ENCODE measurements at places on chromosomes 2 and 18.

GRCh38 chr2:165757906-165758675, 36.0 kb downstream of the GALNT3 start:
- no peaks in the 10 kb centered on the region for H3K36me3 ChIP-seq
- no peak for DNase-seq

DNA sequence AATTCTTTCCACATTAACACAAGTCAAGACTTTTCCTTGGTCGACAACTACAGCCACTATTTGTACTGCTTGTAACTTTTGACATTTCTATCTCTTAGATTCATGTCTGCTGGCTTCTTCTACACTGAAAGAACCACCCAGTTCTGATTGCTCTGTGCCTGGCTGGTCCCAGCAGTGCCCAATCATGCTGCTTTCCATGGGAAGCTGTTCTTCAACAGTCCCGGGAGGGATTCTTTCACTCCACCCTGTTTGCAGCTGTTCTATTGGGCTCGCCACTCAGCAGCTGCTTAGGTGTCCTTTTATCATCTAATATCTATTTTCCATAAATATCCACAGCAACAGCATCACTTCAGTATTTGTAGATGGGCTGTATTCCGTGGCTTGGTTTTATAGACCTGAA, 471.1 kb upstream of the SMIM21 start:
- no peaks in the 10 kb centered on the region for H3K4me1 ChIP-seq
- H3K27me3 ChIP-seq: peaks cover 3% of the 10 kb centered on the region
- no peak overlapping the region for H3K27ac ChIP-seq

GRCh38 chr18:61998957-61999356, 106.2 kb upstream of the RNF152 start:
- DNase-seq: no peak
- H3K4me1 ChIP-seq: peaks cover 4% of the 10 kb centered on the region
- H3K27ac ChIP-seq: no peak overlapping the region
- H3K36me3 ChIP-seq: no peaks in the 10 kb centered on the region
- H3K27me3 ChIP-seq: no peaks in the 10 kb centered on the region

- H3K27me3 ChIP-seq: no peaks in the 10 kb centered on the region
- no peaks in the 10 kb centered on the region for H3K36me3 ChIP-seq
- DNase-seq: no peak
- no peaks in the 10 kb centered on the region for H3K4me1 ChIP-seq
- no peak overlapping the region for H3K27ac ChIP-seq
These were observed 259.4 kb downstream of the RAD51AP2 start for GRCh38 chr2:17258861-17259260.

GRCh38 chr2:226399006-226399405, 400.6 kb downstream of the IRS1 start:
- no peak for DNase-seq
- peaks cover 13% of the 10 kb centered on the region for H3K27me3 ChIP-seq
- H3K27ac ChIP-seq: no peak overlapping the region
